ENCODE measurements at places on chromosomes 5 and 9.

- peak; percentile 76 for DNase-seq
Measured at GRCh38 chr5:73387601-73388305, 60.8 kb downstream of the FOXD1 start.

DNA sequence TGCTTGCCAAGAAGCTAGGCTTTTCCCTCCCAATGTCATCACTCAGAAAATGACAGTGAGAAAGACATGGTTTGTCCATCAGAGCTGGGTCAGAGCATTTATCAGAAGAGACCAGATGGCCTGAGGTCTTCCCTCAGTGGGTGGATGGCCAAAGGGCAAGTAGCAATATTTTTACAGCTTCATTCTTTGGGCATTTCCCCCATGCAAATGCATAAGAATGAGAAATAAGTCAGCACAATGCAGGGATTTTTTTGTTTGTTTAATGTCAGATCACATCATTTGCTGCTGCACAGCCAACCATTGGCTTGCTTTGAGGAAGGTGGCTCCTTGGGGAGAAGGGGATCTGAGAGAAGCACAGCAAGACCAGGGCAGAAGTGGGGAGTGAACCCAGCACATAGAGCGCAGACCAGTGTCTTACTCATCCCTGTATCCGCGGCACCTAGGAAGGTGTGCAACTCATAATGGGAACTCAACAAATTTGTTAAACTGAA, 209.6 kb downstream of the SEMA6A start:
- DNase-seq: peak; percentile 89

DNA sequence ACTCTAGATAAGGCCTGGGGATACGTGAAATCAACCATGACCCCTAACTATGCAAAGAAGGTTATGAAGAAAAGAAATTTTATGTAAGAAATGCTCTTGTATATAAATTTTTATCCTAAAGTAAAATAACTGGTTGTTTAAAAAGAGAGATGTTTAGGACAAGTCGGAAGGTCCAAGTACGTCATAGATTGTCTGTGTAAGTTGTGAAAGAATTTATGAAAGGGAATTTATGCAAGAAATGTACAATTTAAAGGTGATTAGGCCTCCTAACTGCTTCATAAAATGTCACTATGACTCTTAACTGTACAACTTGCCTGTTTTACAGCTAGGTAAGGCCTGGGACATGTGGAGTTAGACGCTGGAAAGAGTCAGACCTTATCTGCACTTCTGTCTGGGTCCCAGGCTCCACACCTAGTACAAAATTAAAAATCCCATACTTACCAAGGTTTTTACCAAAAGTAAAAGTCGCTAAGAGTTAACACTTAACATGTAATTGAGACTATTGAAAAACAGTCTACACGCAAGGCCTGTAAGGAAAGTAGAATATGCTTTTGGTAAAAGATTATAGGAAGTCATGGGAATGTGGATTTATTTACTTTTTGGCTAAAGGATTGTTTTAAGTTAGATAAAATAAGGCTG, 77.4 kb downstream of the KIAA0825 start:
- DNase-seq: no peak

GRCh38 chr5:157669701-157670097, 1.6 kb upstream of the C5orf52 start:
- DNase-seq: no peak

- no peak for DNase-seq
Measured at GRCh38 chr5:758698-759053, 25.9 kb downstream of the ZDHHC11B start.

DNA sequence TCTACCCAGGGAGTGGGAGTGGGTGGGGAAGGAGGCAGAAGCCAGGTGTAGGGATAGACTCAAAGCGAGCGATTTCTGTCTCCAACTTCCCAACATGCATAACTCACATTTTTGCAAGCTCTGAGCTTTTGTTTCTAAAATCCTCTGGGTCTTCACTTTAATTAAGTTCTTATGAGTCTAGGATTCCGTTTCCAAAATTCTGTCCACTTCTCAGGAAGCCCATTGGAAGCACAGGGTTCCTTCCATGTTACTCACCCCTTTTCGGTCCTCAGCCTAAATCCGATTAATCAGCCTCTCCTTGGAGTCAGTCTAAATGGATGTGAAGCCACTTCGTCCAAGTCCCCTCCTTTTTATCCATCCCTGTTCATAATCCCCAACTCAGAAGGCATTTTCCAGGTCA, 1.4 kb downstream of the GPX3 start:
- DNase-seq: no peak

DNA sequence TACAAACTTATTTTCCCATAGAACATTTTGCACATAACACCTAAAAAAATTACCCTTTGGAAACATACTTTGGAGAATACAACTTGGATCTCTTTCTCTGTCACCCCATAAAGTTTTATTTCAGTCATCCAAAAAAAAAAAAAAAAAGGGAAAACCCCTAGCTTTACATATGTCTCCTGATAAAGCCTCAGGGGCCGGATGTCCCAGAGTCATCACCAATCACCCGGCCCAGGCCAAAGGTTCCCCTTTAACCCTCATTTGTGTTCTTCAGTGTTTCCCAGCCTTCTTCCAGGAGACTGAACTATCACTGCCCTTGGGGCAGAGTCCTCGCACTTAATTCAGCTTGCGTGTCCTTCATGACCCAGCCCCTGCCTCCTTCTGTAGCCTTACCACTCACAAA, 28.8 kb downstream of the ANXA6 start:
- no peak for DNase-seq

GRCh38 chr9:23492126-23493002, 333.7 kb downstream of the ELAVL2 start:
- no peak for DNase-seq

DNA sequence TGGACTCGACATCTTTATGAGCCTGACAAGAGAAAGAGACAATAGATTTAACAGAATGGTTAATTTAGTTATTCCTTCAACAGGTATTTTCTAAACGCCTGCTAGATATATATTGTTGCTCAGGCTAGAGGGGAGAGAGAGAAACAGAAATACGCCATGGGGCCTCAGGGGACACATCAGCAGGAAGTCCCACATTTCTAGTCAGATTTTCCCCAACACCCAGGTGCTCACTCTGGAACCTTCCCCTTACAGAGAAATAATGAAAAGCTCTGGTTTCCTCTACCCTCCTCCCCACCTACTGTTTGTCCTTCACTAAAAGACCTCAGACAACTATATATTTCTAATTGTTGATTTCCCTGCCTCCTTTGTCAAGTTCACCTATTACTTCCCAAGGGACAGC, 130.3 kb upstream of the TBC1D2 start:
- no peak for DNase-seq

GRCh38 chr9:99416007-99416406, 193.9 kb downstream of the SEC61B start:
- peak; percentile 9 for DNase-seq

GRCh38 chr5:170573660-170574059, 69.8 kb downstream of the KCNIP1 start:
- no peak for DNase-seq

DNA sequence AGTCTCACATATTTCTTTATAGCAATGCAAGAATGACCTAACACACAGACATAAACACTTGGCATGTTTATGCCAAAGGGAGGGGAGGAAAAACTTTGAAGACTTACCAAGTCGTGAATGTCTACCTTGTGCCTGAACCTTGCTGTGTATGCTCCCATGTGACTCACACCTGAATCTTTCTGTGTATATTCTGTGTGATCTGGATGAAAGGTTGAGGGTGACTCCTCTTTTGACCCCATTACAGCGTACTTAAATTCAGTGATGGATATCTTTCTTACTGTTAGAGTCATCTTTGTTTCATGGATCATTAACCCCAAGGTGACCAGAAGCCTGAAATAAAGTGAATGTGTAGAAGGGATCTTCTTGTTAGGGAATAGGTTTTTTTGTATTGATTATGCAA, 52.9 kb upstream of the PTGER4 start:
- DNase-seq: no peak

- no peak for DNase-seq
Measured at GRCh38 chr5:22693121-22693520, 160.0 kb downstream of the CDH12 start.

DNA sequence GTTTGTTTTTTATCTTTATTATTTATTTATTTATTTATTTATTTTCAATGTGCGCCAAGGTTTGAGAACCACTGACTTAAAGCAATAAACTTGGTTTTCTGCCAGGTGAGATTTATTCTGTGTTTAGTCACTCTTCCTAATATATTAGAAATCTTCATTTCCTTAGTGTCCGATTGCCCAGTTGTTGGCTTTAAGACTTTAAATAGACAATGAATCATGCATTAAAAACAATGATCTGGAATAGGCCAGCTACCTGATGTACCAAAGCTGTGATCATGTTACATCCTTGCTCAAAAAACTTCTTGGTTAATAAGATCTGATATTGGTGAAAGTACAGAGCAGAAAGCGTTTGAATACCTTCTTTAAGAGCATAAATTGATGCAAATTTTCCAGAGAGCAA, 52.1 kb upstream of the ERBIN start:
- no peak for DNase-seq

GRCh38 chr5:68447136-68447929, 231.8 kb downstream of the PIK3R1 start:
- no peak for DNase-seq

DNA sequence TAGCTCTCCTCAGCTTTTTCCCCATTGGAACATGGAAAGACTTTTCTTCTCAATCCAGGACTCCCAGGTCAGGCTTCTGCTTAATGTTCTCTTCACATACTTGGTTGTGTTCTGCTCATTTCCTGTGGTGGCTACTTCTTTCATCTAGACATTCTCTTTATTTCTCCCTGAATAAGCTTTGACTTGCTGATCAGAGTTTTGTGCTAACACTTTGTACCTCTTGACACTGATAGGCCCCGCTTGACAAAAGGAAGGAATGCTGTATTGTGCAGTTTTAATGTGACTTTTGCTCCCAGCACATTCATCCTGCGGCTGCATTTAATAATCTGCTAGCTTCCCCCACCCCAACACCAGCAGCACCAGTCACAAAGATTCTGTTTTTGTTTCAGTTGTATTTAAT, 90.9 kb upstream of the MINAR2 start:
- no peak for DNase-seq

- DNase-seq: no peak
Measured at GRCh38 chr5:143828710-143829109, 16.7 kb downstream of the HMHB1 start.

DNA sequence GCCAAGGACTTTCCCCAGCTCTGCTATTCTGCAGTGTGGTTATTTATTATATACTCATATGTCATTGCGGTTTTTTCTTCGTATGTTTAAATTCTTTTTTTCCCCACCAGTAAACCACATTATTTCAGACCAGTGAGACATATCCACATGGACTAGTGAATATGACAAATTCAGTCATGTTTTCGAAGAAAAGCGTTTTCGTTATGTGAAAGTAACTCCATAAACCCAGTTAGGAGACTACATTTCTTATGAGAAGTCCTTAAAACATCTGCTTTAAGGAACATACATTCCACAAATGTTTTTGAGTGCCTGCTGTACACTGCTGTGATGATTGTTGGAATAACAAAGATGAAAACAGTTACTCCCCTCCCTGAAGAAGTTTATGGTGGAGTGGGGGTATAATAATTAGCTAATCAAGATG, 591.8 kb upstream of the CLINT1 start:
- no peak for DNase-seq

- no peak for DNase-seq
Measured at GRCh38 chr9:113368982-113369854, 7.6 kb downstream of the HDHD3 start.

DNA sequence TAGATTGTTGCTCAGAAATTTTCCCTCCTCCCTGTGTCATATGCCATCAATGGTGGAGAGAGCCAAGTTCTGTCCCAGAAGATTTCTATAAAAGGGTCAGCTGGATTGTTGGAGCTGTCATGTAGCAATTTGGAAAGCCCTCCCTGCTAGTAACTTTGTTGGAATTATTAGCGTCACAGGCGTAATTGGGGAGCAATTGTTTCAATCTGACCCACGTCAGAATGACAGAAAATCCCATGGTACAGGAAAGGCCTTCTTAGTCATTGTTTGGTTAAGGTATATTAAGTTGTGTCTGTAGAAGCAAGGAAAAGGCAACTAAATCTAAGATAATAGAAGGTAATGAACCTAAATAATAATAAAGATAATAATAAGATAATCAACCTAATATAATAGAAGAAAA, 148.4 kb downstream of the PLK2 start:
- no peak for DNase-seq

DNA sequence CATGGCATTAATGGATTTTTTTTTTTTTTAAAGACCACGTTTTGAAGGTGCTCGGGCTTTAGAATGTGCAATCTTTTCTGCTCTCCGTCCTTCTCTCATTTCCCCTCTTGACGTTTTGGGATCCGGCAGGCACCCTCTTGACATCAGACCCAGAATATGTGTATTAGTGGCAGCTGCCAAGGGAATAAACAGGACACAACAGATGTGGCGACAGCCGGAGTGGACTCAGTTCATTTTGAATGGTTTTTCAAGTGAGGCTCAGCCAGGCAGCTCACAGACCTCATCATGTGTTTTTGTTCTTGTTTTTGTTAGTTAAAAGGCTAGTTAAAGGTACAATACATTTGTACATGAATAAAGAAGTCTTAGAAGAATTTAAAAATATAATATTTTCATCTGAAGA, 365.0 kb upstream of the SEMA6A start:
- no peak for DNase-seq

GRCh38 chr5:166342402-166342801, 1949.0 kb upstream of the WWC1 start:
- DNase-seq: no peak

GRCh38 chr5:28576022-28576421, 1537.6 kb upstream of the CDH9 start:
- DNase-seq: no peak

DNA sequence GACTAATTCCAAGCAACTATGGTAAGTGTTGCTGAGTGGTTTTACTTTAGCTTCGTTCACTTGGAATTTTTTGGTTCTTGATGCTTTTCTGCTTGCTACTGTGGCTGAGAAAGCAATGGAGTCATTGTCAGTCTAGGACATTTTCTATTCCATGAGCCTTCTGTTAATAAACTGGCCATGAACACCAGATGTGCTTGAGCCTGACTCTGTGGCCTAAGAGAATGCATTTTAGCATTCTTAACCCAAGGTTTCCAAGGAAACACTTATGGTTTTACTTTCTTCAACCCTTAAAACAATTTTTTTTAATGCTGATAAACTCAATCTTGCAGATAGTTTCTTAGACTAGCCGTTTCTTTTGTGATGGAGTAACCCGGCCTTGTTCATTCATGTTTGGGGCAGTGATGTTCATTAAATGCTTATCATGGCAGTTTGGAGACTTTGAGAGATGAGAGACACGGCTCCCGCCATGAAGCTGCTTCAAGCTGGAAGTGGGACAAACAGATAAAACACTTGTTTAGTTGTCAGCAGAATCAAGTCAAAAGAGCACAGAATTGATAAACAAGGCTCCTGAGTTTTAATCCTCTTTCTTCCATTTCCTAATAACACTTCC, 42.4 kb downstream of the OSTF1 start:
- no peak for DNase-seq

- DNase-seq: no peak
Measured at GRCh38 chr5:35026941-35027340, 20.8 kb downstream of the AGXT2 start.
